Esophagus squamous epithelium (tissue), 5 donors: ENCODE measurements at places on chromosomes 11 and 22. TPM values are rescaled to one million over a fixed set of nuclear protein-coding genes. Genes with fewer than 3 reads are reported as not detected.

DNA sequence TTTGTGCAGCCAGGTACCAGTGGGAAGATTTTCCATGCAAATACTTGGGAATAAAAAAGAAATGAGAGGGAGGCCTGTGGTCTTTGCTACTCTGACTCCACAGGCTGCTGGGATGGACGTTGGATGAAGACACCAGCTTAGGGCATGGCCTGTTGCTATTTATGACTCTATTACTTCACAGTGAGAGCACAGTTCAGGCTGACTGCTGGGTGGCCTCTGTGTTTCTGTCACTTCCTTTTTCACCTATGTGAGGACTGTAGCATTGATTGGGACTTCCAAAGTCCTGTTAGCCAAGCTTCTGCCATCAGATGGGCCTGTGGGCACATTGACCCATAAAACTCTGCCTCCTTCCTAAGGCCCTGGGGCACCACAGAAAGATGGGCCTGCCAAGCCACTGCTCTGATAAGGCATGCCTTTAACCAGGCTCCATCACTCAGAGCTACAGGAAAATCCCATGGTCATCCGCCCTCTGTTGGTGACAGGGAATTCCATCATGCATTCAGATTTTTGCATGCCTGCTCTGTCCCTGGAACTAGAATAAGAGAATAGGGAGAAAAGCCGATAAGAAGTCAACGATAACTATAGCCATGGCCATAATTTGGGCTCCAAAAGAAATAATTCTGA lies 64.6 kb downstream of the KCNJ1 start:
- DNase-seq = no peak
- H3K4me1 ChIP-seq = no peaks in the 10 kb centered on the region
- H3K27me3 ChIP-seq = no peaks in the 10 kb centered on the region
- no peak overlapping the region for H3K27ac ChIP-seq
- H3K36me3 ChIP-seq = peaks cover 2% of the 10 kb centered on the region

DNA sequence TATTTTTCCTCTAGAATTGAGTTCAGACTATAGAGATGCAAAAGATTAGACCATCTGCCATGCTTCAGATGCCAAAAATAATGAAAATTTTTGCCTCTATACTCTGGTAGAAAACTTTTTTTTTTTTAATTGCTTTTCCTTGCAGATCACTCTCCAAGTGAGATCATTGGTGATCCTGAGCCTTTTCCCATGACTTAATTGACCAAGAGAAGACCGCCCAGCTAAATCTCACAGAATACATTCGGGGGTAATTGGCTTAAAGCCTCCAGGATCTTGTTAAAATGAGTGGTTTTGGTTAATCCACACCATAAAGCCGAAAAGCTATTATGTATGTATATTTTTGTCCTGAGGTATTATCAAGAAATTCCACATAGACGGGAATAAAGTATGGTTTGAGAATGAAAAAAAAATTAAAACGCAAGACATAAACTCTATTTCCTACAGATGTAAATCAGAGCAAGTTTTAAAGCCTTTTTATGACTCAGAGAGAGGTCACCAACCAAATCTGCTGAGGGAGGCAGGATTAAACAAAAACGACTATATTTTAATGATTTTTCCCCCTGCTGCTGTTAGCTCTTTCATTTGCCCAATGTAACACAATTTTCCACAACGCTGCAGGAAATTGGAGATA lies 64.0 kb downstream of the PARVA start:
- H3K4me1 ChIP-seq = no peaks in the 10 kb centered on the region
- H3K27me3 ChIP-seq = no peaks in the 10 kb centered on the region
- no peaks in the 10 kb centered on the region for H3K36me3 ChIP-seq
- H3K4me3 ChIP-seq = no peak overlapping the region
- DNase-seq = no peak
- H3K27ac ChIP-seq = no peak overlapping the region

DNA sequence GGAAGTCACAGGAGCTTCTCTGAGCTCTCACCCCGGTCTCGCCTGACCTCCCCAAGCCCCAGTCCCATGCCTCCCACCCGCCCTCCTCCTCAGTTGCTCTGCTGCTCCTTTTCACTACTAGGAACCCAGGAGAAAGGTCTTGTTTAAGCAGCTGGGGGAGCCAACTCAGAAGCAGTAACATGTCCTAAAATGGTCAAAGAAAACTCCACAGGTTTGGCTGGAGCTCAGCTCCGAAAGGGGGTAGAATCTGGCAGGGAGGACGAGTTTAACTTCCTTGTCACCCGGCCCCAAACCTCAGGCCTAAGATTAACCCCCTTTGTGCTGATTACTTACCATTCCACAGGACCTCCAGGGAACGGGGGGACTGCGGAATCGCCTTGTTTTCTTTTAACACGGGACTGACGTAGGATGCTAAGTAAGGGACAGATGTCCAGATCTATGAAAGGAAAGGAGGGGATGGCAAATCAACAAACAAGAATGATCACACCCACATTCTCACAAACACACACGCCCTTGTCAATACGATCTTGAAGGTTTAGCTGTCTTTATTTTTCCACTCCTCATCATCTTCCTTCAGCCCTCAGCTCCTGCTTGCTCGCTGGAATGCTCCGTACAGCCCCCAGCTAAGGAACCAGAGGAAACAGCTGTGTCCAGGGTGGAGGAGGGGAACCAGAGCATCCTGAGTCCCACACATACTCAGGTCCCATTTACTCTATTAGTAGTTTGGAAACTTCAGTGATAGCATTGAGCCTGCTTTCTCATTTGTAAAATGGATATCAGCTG lies 13.5 kb downstream of the PCSK7 start:
- DNase-seq = no peak
- no peak overlapping the region for H3K4me3 ChIP-seq
- H3K36me3 ChIP-seq = peaks cover 21% of the 10 kb centered on the region
- no peaks in the 10 kb centered on the region for H3K27me3 ChIP-seq
- H3K4me1 ChIP-seq = peaks cover 9% of the 10 kb centered on the region
- peak overlapping the region; percentile 72 for H3K27ac ChIP-seq

- no peak overlapping the region for H3K27ac ChIP-seq
- H3K4me3 ChIP-seq = no peak overlapping the region
- DNase-seq = no peak
- peaks cover 14% of the 10 kb centered on the region for H3K4me1 ChIP-seq
Measured at GRCh38 chr22:17064498-17065100, 20.2 kb upstream of the IL17RA start.

The MYOD1 gene
- total RNA-seq = not detected

DNA sequence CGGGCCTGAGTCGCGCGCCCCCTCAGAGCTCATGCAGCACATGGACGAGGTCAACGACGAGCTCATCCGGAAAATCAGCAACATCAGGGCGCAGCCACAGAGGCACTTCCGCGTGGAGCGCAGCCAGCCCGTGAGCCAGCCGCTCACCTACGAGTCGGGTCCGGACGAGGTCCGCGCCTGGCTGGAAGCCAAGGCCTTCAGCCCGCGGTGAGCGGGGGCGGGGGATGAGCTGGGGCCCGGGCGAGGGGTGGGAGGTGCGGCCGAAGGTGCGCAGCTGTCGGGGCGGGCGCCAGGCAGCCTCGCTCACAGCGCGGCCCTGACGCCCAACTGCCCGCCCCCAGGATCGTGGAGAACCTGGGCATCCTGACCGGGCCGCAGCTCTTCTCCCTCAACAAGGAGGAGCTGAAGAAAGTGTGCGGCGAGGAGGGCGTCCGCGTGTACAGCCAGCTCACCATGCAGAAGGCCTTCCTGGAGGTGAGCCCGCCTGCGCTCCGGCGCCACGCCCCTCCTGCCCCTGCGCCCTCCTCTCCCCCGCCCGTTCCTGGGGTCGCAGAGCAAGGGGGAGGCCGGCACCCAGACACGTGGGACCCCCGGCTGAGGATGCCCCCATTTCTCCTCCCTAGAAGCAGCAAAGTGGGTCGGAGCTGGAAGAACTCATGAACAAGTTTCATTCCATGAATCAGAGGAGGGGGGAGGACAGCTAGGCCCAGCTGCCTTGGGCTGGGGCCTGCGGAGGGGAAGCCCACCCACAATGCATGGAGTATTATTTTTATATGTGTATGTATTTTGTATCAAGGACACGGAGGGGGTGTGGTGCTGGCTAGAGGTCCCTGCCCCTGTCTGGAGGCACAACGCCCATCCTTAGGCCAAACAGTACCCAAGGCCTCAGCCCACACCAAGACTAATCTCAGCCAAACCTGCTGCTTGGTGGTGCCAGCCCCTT lies 20.5 kb downstream of the EPS8L2 start:
- peaks cover 49% of the 10 kb centered on the region for H3K4me1 ChIP-seq
- H3K4me3 ChIP-seq = peak overlapping the region; percentile 39
- peaks cover 3% of the 10 kb centered on the region for H3K36me3 ChIP-seq
- H3K27ac ChIP-seq = peak overlapping the region; percentile 75
- H3K27me3 ChIP-seq = peaks cover 2% of the 10 kb centered on the region

The RBFOX2 gene
- total RNA-seq = 33.3 TPM
